Kidney glomerular epithelial cell (primary cell): ENCODE measurements at places on chromosomes 6 and 20.

DNA sequence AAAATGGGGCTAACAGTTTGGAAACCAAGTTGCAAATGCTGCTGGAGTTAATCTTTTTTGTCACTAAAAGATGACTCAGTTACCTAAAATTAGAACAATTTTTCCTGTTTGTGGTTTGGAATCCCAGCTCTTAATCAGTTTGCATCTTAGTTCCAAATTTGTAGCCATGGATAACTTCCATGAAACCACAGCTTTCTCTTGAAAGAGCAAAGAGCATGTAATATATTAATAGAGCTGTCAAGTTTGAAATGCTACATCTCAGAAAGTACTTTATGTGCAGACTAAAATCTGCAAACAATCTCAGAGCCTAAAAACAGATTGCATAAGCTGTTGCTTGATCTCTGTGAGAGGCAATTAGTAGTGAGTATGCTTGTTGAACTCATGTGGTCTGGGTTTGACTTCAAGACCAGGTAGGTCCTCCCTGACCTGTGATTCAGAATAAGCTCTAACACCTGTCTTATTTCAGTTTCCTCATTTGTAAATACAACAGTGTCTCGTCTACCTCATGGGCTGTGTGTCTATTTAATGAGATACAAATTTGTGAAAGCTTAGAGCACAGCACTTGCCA, 23.5 kb downstream of the DHX35 start:
- peak; percentile 37 for DNase-seq

- no peak for DNase-seq
Measured at GRCh38 chr6:135581211-135581610, 83.7 kb upstream of the AHI1 start.

DNA sequence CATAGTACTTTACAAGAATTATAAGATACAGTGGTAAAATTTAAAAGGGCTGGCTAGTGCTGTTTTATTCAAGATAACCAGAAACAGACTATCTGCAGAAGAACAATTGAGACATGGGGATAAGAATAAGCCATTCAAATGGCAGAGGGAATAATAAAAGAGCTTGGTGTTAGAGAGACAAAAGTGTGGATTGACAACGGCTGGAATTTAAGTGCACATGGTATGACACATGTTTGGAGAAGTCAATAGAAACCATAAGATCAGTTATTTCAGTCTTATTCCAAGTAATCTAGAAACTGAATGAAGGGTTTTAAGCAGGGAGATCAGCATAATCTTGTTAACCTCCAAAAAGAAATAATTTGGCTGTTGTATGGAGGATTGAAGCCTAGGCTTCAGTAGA, 1205.5 kb upstream of the CITED2 start:
- no peak for DNase-seq

GRCh38 chr6:37433657-37434271, 743 bp downstream of the CMTR1 start:
- DNase-seq: no peak

DNA sequence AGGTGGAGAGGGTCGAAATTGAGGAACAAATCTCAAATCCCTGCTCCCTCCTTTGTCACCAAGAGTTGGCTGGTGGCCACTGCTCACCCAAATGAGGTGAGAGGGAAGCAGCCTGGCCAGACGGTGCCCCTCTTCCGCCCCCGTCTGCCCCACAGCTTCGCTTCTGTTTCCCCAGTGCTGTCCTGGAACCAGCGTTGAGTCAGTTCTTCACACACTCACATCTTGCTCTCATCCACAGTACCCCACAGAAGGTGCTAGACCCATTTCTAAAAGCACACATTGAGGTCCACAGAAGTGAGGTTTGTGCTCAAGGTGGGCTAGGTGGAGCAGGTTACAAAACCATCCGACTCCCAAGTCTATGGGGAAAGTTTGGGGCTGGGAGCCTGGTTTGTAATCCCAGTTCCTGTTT, 3.8 kb downstream of the CEBPB start:
- DNase-seq: no peak

- no peak for DNase-seq
Measured at GRCh38 chr6:16706029-16706428, 55.2 kb downstream of the ATXN1 start.

DNA sequence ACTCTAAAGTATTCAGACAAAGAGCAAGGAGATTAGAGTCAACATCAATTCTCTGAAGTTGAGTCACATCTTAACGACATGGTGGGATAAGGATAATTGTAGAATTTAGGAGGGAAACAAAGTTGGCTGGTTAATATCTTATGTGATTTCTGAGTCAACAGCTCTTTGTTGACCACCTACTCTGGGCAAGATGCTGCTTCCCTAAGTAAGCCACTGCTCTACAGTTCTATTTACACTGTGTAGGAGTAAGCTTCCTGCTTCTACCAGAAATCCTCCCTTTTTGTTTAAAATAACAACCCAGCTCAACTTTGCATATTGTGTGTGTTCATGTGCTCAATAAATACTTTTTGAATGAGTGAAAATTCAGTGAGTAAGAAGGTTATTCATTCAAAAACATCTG, 3.1 kb downstream of the HS3ST5 start:
- DNase-seq: peak; percentile 79

DNA sequence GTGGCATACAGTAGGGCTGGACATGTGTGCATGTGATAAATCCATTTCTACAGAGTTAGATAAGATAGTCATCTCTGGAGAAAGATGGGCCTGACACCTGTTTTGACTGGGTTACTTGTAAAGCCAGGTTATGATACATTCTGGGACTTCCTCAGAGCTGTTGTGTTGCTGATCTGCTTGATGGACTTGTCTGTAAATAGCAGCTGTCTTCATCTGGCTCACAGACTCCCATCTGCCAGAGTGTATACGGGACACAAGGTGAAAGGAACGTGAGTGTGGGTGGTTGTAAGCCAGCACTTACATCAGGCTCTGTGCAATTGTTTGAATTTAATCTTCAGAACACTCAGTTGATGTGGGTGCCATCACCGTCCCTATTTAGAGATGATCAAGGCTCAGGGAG, 49.8 kb downstream of the ZDHHC14 start:
- no peak for DNase-seq

GRCh38 chr20:49432550-49432949, 49.9 kb downstream of the KCNB1 start:
- no peak for DNase-seq

DNA sequence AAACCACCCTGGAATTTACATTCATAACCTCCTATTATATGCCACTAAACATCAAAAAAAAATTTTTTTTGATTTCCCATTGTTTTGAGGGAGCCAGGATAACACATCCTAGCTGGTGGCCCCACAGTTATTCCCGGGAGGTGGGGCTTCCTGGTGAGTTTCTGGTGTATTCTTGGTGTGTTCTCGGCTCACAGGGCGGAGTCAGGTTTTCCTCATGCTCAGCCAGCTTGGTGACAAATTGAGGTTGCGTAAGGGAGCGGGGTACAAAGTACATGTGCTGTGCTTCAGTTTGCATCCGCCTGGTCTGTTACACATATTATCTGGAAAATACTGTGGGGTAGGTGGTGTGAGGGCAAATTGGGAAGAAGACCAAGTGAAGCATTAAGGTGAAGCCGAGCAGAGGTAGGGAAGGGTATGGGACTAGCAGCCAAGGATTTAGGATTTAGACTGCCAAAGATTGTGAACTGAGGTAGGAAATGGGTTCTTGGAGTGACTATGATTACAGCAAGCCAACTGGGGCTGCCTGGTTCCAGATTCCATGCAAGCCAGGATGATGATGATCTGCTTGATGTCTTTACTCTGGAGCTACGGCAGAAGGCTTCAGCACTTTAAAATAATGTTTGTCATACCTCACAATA, 46.2 kb upstream of the EEF1A1 start:
- DNase-seq: no peak

DNA sequence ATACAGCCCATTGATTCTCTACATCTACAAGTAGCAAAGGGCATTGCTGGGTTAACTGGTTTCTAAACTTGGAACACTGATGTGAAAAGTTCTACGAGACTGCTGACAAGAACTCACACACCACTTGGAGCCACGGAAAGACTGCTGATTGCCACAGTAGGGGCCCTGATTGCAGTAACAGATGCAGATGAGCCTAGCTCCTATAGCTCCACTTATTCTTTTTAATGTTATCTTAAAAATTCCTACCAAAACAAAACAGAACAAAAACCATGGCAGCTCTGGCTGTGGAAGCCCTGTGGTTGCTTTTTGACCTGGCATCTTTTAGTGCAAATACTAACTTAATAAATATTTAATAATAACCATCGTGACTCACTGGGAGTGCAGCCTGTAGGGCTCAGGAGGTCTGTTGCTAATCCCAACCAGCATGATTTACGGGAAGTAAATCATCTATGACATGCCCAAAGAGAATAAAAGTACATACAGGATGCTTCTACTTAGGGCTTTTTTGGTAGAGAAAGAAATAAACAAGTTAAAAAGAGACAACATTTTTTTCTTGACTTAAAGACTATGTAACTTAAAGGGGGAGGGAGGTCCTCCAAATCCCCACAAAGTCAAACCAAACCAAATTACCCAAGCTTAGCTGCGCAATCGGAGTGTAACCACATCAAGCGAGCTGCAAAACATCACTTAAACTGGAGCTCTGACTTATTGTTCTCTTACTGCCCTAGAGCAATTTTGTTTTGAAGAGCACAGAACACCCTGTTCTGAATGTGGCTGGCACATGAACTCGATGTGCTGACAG, 87.2 kb downstream of the FKBP5 start:
- peak; percentile 66 for DNase-seq

DNA sequence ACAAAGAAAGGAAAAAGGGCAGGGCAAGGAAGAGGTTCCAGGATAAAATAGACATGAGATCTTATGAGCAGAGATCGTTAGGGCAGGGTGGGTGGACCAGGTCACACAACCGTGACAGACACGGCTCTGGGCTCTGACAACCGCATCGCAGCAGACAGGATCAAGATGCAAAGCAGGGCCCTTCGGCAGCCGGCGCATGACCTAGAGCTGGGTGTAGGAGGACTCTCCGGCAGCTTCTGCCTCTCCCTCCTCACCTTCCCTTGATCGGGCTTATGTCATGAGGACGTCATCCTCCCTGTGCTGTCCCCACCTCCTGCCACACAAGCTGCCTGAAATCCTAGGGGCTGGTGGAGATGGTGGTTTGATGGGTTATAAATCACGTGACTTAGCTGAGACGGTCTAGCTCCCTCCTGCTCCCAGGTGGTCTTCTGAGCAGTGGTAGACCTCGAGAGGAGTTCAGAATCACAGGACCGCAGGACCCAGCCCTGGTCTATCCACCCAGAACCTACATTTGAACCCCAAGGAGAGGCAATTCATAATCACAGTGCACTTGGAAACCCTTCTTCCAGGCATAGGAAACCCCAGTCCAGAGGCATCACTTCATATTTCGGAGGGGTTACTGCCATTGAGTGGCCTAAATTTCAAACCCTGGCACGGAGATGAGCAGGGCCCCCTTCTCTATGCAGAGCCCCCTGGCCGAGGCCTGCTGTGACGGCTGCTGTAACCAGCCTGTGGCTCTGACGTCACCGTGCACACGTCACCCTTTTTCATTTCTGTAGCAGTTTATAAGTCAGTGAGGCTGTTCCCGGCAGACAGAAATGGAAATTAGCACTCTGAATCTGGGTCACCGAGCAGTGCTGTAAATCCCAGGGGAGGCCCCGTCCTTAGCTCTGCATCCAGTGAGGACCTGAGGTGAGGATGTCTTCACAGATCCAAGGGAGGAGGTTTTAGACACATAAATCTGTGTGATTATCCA, 8.7 kb upstream of the CCR6 start:
- DNase-seq: no peak

DNA sequence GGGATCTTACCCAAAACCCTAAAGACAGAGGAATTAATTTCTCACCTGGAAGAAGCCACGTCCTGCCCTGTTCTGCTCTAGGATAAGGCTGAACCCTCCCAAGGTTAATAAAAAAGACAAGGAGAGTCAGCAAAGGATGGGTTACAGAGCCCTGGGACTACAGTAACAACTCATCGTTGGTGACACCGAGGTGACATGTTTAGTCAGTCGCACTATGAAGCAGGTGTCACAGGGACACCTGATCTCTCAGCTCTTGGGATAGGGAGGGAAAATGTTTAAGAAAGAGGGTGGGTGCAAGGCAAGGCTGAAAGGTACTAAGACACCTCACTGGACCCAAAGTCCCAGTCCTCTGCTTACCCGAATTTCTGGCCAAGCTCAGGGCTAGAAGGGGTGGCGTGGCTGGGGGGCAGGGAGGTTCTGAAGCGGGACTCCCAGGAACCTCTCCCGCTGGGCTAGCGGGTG, 562 bp downstream of the MOCS1 start:
- DNase-seq: no peak

GRCh38 chr6:56406276-56407269, 159.2 kb upstream of the COL21A1 start:
- no peak for DNase-seq

- no peak for DNase-seq
Measured at GRCh38 chr6:158571826-158572652, 12.1 kb downstream of the TMEM181 start.

- no peak for DNase-seq
Measured at GRCh38 chr6:47023573-47023972, 18.6 kb downstream of the ADGRF1 start.

DNA sequence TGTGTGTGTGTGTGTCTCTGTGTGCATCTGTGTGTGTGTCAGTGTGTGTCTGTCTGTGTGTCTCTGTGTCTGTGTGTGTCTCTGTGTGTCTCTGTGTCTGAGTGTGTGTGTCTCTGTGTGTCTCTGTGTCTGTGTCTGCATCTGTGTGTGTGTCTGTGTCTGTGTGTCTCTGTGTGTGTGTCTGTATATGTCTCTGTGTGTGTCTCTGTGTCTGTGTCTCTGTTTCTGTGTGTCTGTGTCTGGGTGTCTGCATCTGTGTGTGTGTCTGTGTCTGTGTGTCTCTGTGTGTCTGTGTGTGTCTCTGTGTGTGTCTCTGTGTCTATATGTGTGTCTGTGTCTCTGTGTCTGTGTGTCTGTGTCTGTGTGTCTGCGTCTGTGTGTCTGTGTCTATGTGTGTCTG, 207.8 kb downstream of the TAF4 start:
- no peak for DNase-seq

DNA sequence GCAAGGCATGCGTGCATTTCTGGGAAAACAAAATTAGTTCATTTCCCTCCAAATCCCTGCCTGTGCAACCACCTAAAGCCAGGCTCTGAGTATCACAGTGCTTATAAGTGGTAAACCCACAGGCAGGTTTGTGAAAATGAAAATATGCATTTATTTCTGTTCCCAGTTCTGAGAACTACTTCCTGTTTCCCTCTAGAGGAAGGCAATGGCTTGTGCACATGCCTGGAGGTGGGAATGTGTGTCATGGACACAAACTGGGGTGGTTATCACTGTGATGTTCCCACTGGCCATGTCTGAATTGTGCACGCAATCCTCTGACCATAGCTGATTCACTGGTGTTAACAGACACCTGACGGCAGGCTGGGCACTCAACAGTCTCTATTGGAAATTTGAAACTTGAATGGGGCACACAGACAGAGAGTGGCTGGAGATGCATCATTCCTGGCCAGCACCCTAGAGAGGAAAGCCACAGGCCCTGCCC, 26.3 kb downstream of the FAM110A start:
- no peak for DNase-seq

- peak; percentile 56 for DNase-seq
Measured at GRCh38 chr6:134925800-134926199, 24.1 kb downstream of the ALDH8A1 start.

DNA sequence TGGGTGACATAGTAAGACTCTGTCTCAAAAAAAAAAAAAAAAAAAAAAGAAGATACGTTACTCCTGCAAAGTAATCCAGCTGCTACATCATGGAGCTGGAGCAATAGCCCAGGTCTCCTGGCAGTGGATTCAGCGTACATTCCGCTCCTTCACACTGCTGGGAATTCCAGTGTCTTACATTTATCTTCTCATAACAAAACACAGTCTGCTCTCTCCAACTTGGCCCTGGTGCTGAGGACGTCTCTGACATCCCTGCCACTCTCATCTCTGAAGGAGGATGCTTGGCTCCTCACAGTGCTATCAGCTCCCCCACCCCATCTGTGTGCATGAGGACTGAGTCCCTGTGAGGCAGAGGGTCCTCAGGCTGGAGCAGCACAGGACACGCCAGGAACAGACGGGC, 529.8 kb downstream of the CD83 start:
- no peak for DNase-seq
